Muscle of back (tissue), 13 donors: ENCODE measurements at places on chromosomes 1 and 21. TPM values are rescaled to one million over a fixed set of nuclear protein-coding genes. Genes with fewer than 3 reads are reported as not detected.

Gene SPRR1A
- polyA plus RNA-seq, result not detected

Gene CDCA8
- polyA plus RNA-seq, result 7.5 TPM

Gene ADGRL4
- 28.1 TPM for polyA plus RNA-seq

Gene BACH1
- 29.6 TPM for polyA plus RNA-seq
